ENCODE measurements at places on chromosomes 6 and 20. TPM values are rescaled to one million over a fixed set of nuclear protein-coding genes. Genes with fewer than 3 reads are reported as not detected.
A peak's percentile ranks its signal among the peaks of the same experiment; 100 is the strongest.

DNA sequence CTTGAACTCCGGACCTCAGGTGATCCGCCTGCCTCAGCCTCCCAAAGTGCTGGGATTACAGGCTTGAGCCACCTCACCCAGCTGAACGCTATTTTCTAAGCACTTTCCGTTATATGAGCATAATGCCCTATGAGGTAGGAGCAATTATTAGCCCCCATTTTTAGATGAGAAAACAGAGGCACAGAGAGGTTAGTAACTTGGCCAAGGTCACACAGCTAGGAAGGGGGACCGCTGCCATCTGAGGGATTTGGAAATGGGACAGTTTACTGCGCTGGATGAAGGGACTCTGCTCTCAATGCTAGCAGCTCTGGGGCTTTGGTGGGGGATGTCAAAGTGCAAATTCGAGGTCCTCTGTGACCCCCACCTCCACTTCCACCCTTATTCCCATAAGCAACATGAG is 62.5 kb downstream of the BCAS4 start:
- no peak overlapping the region for H3K27ac ChIP-seq
- no peak overlapping the region for H3K4me3 ChIP-seq
- no peaks in the 10 kb centered on the region for H3K36me3 ChIP-seq
- peaks cover 6% of the 10 kb centered on the region for H3K4me1 ChIP-seq
- no peaks in the 10 kb centered on the region for H3K27me3 ChIP-seq

TGM3 gene
- total RNA-seq: 0.83 TPM

PFDN4 gene
- 72.4 TPM for total RNA-seq

MDFI gene
- 4.6 TPM for total RNA-seq

C20orf141 gene
- not detected for total RNA-seq

DNA sequence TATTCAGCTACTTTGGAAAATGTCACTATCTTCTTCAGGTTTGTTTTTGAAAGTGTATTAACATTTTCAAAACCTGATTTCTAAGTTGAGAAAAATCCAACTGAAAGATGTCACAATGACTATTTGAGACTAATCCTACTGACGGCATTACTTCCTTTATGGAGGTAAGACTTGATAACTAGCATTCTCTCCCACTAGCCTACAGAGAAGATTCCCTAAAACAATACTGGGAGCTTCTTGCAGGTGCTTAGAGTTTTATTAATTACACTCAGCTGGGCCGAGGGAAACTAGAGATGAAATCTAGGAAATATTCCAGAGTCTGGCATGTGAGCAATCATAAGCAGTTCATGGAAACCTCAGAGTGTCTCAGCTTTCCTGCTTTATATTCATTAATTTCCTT is 114.0 kb downstream of the LCA5 start:
- no peaks in the 10 kb centered on the region for H3K36me3 ChIP-seq
- no peak overlapping the region for H3K4me3 ChIP-seq
- H3K27me3 ChIP-seq: no peaks in the 10 kb centered on the region
- peaks cover 13% of the 10 kb centered on the region for H3K4me1 ChIP-seq
- DNase-seq: no peak

DNA sequence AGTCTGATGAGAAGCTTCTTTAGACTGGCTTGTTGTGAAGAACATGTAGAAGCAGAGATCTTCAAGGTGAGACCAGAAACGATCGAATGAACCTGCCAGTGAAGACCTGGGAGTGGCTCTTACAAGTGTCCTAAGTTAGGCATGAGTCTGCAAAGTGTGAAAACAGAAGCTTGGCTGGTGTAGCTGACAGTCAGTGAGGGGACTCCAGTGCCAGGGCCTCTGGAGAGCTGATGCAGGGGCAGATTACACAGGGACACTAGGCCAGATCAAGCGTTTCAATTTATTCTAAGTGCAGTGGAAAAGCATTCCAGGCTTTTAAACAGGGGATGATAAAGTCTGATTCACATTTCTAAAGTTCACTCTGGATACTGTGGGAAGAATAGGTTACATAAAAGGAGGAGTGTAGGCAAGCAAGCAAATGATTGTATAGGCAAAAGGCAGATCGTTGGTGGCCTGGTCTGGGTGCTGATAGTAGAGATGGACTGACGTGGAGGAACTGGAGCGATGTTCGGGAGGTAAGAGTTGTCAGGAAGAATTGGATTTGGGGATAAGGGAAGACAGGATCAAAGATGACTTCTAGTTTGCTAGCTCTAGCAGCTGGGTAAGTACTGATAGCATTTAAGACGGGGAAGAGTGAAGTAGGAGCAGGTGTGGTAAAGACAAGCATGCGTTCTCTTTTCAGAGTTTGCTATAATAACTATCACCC is 133.5 kb downstream of the MAN1A1 start:
- H3K4me1 ChIP-seq: peaks cover 8% of the 10 kb centered on the region
- H3K36me3 ChIP-seq: no peaks in the 10 kb centered on the region
- no peak overlapping the region for H3K27ac ChIP-seq

DNA sequence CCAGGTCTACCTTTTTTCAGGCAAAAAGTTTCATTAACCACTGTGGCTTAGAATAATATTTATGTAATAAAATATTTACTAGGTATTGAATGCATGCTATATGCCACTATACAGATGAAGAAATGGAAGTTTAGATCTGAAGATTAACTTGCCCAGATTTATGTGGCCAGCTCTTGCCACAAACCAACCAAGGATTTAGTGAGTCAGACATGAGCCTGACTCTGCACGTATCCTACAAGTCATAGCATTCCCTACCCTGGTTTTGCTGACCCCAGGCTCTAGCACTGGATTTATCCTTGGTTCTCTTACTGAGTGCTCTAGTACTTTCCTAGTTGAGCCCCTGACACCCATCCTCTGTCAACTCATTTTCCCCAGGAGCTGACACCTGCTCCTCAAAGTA is 75.4 kb downstream of the ANKEF1 start:
- no peaks in the 10 kb centered on the region for H3K4me1 ChIP-seq
- no peak for DNase-seq
- H3K27ac ChIP-seq: no peak overlapping the region
- H3K36me3 ChIP-seq: no peaks in the 10 kb centered on the region
- no peaks in the 10 kb centered on the region for H3K27me3 ChIP-seq
- H3K4me3 ChIP-seq: no peak overlapping the region

DNA sequence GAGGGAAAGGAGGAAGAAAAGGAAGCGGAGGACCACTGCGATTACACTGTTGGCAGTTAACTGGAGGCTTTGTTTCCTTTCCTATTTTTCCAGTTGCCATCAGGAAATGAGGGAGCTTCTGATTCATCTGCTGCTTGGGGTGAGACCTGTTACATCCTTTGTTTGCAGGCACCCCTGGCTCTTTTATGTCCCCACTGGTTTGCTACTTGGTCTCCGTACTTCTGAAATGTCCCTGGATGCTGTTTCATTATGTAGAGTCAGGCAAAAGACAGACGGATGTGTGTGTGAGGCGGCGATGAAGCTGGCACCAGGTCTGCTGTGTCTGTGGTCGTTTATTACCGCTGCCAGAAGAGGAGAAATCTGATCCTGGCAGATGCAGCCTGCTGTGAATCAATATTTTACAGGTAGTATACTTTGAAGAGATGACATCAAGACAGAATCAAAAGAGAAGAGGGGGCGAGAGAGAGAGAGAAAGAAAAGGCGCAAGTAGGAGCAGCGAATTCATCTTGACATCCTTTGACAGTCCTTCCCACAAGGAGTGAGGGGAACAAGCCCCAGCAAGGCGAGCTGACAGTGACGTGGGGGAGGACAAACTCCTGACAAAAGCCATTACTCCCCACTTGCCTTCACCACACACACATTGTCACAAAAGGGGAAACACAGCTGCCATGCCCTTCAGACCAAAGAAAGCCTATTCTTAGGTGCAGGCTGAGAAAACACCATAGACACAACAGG is 145.9 kb upstream of the FBXL4 start:
- no peak overlapping the region for H3K27ac ChIP-seq
- no peaks in the 10 kb centered on the region for H3K27me3 ChIP-seq
- H3K4me1 ChIP-seq: no peaks in the 10 kb centered on the region
- H3K36me3 ChIP-seq: no peaks in the 10 kb centered on the region

DNA sequence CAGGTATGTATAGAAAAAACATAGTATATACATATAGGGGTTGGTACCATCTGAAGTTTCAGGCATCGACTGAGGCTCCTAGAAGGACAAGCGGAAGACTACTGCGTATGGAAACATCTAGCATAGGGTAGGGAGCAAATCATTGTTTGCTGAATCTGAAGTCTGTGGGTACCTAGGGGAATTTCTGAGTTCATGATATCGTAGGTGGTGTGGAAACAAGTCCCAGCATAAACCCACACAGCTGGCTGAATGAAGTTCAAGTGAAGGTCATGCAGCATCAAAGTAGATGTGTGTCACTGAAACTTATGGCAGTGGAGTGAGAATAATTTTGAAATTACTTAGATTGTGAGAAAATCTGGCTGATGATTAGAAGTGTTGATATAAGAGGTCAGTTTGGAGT is 39.4 kb downstream of the MAP7 start:
- H3K4me1 ChIP-seq: no peaks in the 10 kb centered on the region
- H3K27me3 ChIP-seq: no peaks in the 10 kb centered on the region
- DNase-seq: peak; percentile 17
- H3K27ac ChIP-seq: no peak overlapping the region

ZC3H12D gene
- total RNA-seq: 0.63 TPM

Measured in esophagus muscularis mucosa (tissue), 4 donors.